DMS153 (cell line): ENCODE measurements at places on chromosomes 16 and 17.

GRCh38 chr17:50423553-50424159 is 2.4 kb upstream of the ACSF2 start:
- peak; percentile 66 for DNase-seq

GRCh38 chr17:556431-556995 is 158.1 kb downstream of the VPS53 start:
- no peak for DNase-seq

- DNase-seq, result no peak
Measured at GRCh38 chr17:9512323-9513168, 63.1 kb downstream of the STX8 start.

GRCh38 chr16:1378804-1379303 is 27.1 kb downstream of the GNPTG start:
- no peak for DNase-seq

DNA sequence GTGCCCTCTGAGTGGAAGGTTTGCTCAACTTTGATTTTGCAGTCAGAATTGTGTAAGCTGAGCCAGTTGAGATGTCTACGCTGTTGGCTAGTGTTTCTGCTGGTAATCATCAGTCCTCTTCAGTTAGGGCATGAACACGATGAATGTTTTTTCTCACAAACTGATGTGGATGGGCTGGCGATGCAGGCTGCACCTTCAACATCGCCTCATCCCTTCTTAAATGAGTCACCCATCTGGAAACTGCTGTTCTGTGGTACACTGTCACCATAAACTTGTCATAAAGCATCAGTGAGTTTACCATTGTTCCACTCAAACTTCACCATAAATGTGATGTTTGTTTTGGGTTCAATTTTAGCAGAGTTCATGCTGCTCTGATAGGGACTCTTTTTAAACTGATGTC is 8.4 kb downstream of the C16orf95 start:
- no peak for DNase-seq

- DNase-seq, result no peak
Measured at GRCh38 chr17:19554393-19554792, 20.7 kb downstream of the SLC47A1 start.

GRCh38 chr17:6857904-6858303 is 26.4 kb upstream of the TEKT1 start:
- DNase-seq, result no peak

- DNase-seq, result no peak
Measured at GRCh38 chr17:7744416-7744815, 26.9 kb downstream of the DNAH2 start.

DNA sequence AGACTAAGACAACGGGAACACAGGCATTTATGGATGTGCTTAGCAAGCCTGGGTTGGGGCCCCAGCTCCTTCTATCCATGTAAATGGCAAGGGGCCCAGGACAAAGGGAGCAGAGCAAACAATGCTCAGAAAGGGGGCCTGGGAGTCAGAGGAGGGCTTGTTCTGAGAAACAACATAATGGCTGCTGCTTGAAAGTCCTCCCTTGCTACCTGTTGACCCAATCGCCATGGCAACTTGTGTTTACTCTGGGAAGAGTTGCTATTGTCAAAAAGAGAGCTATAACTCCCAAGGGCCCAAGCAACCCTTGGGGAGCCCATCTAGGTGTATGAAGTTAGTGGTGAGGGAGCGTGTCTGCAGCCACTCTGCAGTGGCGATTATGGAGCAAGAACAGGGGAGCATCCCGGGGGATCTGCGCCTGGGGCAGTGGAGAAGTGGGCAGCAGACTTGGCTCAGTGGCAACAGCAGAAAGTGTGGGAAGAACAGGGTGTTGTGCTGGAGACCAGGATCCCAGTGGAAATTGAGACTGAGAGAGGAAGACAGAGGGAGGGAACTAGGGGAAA is 118.7 kb upstream of the NLRP1 start:
- no peak for DNase-seq

- DNase-seq, result no peak
Measured at GRCh38 chr17:64520359-64520758, 13.6 kb downstream of the CEP95 start.

- no peak for DNase-seq
Measured at GRCh38 chr17:1532836-1533602, 16.6 kb upstream of the INPP5K start.

- no peak for DNase-seq
Measured at GRCh38 chr17:82316651-82317393, 586 bp downstream of the CD7 start.

- peak; percentile 97 for DNase-seq
Measured at GRCh38 chr16:81730090-81731051, 48.7 kb upstream of the PLCG2 start.

- no peak for DNase-seq
Measured at GRCh38 chr17:41864498-41864835, 756 bp downstream of the KLHL11 start.

GRCh38 chr16:82609140-82609539 is 17.6 kb upstream of the CDH13 start:
- no peak for DNase-seq

GRCh38 chr17:12107905-12108304 is 87.2 kb downstream of the MAP2K4 start:
- DNase-seq, result no peak

GRCh38 chr16:17358846-17359245 is 111.9 kb downstream of the XYLT1 start:
- no peak for DNase-seq

DNA sequence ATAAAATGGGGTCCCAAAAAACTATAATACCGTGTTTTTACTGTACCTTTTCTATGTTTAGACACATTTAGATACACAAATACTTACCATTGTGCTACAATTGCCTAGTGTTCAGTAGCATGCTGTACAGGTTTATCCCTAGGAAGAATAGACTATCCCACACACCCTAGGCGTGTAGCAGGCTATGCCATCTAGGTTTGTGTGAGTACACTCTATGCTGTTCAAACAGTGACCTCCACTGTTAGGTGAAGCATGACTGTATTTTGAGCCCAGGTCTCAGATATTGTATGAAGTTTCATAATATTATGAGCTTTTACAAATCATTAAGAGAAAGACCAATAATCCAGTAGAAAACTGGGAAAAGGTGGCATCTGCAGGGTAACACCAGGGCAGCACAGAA is 23.6 kb downstream of the MILR1 start:
- DNase-seq, result no peak

GRCh38 chr17:7190276-7190917 is 11.2 kb upstream of the ASGR1 start:
- DNase-seq, result no peak

DNA sequence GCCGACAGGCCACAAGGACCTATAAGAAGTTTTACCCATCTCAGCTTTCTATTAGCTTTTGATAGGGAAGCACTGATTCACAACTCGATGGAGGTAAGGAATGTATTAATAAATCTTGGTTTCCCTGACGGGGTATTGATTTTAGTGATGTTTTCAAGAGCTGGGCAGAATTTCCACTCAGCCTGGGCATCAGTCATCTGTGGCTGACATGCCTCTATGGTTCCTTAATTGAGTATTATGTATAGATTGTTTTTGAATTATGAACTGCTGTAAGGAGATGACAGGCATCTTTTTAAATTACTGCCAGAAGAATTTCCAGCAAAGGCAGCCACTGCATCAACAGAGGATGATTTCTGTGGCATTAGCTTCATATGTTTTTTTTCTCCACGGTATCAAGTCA is 128.6 kb downstream of the CPPED1 start:
- no peak for DNase-seq

DNA sequence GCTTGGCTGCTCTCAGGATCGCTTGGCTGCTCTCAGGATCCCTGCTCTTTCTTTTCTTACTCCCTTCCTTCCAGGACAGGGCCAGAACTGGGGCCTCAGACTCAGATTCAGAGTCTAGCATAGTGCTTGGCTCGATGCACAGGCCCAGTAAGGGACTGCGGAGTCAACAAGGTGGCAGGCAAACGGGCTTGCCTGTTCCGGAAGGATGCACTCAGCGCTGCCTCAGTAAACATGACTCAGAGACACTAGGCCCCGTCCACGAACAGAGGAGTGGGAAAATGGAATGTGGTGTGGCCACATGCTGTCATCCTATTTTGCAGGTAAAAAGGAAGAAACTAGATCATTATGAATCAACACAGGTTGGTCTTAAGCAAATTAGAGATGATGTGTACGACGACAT is 9.8 kb downstream of the SPHK1 start:
- no peak for DNase-seq

DNA sequence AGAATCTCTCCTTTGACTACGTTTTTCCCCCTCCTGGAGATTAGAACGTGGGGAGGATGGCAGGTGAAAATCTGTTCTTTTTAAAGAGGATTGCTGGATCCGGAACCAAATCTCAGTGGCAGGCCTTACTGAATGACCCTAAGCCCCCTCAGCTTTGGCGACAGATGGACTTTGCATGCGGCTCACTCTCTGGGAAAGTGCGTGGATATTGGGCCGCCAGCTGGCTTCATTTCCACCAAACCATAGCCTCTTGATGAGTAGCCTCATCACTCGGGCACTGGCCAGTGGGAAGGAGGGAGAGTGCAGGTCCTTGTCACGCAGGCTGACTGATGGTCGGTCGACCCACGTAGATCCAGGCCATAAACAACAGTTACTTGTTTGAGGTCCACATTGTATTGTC is 31.3 kb upstream of the CCDC182 start:
- DNase-seq, result no peak

DNA sequence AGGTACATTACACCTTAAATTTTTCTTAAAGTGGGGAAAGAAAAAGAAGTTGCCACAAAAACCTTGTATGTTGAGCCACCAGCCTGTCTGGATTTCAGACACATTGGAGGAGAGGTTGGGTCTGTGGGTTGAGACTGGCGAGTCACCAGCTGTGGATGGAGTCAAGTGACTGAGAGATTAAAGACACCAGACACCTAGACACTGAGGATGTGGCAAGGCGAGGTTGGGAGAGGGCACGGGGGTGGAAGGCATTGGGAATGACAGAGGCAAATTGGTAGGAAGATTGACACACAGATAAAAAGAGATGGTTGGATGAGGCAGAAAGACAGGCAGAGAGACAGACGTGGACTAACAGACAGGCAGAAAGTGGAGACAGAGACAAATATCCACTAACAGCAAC is 49.6 kb downstream of the KCNJ12 start:
- no peak for DNase-seq

- DNase-seq, result no peak
Measured at GRCh38 chr17:83106056-83106588, 26.7 kb downstream of the METRNL start.

DNA sequence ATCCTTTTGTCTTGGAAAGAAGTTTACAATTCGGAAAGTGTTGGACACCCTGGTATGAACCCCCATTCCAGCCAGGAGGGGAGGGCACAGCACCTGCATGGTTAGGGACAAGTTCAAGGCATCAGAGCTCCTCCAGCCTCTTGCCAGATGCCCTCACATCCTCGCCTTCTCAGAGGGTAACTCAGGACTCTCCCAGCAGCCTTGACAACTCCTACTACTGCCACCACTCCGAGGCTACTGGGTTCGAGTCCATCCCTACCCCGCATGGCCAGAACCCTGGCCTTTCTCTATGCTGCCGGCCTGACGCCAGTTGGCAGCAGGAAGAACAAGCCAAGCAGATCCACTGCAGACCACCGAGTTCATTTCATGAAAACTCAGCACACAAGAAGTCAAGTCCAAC is 34.1 kb downstream of the AXIN2 start:
- DNase-seq, result no peak

DNA sequence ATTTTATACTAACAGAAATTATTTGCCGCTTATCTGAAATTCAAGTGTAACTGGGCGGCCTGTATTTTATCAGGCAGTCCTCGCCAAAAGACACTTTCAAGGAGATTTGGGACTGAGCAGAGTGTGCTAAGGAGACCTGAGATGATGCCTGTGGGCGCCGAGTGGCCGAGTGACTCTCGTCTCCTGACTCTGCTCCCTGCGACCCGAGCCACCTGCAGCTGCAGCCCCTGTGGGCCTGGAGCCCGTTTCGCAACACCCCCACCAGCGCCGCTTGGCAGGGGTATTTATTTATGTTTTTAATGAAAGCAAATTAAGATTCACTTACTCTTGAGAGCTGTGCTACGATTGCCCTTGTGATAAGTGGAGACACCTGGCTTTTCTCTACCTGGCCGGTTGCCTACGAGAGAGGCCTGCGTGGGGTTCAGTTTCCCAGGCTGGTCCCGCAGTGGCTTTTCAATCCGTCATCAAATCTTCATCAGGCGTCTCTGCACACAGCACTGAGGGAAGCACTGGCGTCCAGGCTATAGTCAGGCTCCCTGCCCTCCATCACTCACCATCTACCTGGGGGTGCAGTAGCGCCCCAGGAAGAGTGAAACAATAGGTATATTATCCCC is 124.0 kb downstream of the SEC14L1 start:
- DNase-seq, result peak; percentile 56

GRCh38 chr17:917941-918740 is 61.4 kb downstream of the NXN start:
- DNase-seq, result no peak

- DNase-seq, result peak; percentile 22
Measured at GRCh38 chr17:28335959-28336871, 654 bp downstream of the TNFAIP1 start.

DNA sequence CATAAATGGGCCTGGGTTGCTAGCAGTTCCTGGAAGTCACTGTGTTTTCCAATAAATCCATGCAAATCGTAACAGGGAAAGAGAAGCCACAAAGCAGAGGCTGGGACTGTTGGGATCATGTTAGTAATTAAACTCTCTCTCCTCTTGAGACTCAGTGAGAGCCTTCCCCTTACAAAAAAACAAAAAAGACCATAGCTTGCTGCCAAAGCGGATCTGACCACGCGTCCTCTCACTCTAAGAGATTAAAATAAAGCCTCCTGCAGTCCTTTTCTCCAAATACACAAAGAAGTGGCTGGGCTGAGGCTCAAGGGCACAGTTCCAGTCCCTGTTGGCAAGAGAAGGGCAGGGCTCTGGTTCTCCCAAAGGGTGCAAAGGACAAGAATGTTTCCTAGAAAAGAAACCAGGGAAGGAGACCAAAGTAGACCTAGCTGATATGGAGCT is 38.5 kb downstream of the PIGL start:
- DNase-seq, result no peak

GRCh38 chr17:41504246-41504977 is 1.0 kb downstream of the KRT13 start:
- DNase-seq, result peak; percentile 60

GRCh38 chr17:4490637-4491061 is 8.0 kb upstream of the SPNS2 start:
- no peak for DNase-seq

- DNase-seq, result no peak
Measured at GRCh38 chr17:79977708-79978547, 57.7 kb downstream of the TBC1D16 start.

DNA sequence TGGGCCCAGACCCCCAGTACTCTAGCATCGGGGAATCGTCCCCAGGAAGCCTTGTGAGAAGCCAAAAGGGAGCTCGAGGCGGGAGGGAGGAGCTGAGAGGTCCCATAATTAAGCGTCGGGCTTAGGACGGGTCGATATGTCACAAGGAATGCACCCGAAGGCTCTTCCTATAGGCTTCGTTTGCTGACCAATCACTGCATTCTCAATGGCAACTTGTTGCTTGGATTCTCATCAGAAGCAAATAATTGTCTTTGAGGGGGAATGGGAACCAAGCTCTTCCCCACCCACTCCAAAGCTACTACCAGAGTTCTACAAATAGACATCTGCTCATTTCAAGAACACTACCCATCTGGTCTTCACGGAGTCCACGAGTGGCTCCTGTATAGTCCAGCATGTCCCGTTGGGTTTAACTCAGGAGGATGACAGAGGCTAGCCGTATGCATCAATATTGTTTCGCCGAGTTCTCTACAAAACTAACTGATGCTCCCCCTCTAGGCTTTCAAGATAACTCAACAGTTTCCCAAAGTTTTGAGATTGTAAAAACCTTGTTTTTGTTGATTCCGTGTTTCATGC is 628 bp upstream of the BLMH start:
- no peak for DNase-seq
